ENCODE measurements at places on chromosomes 6 and 20.
A peak's percentile ranks its signal among the peaks of the same experiment; 100 is the strongest.

GRCh38 chr6:44701637-44702101 is 314.2 kb downstream of the CDC5L start:
- DNase-seq, result no peak

DNA sequence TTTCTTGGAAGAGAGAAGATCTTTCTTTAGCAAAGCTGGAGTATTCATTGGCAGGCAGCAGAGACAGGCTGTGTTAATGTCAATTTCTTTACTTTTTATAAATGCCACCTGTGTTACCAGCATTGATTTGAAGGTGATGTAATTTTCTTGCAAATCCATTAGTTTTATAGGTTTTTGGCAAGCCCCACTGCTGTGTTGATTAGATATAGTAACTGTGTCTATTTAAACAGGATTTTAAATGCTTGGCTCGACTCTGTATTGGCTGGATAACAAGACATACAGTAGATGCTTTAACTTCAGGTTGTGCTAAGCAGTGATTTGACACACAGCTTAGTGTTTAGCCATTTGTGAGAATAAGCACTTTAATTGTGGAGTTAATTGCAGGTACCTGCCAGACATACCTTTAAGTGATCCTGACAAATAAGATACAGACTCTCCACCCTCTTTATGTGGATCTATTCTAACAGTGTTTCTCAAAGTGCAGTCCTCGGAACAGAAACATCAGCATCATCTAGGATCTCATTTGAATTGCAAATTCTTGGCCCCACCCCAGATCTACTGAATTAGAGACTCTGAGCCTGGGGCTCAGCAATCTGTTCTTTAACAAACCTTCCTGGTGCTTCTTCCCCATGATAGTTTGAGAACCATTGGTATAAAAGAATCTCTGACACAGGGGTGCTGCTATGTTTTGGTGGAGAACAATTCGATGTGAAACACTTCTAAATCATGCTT is 397.5 kb downstream of the HDGFL1 start:
- no peak for DNase-seq

GRCh38 chr20:52003415-52003814 is 188.2 kb downstream of the ZFP64 start:
- DNase-seq, result no peak

DNA sequence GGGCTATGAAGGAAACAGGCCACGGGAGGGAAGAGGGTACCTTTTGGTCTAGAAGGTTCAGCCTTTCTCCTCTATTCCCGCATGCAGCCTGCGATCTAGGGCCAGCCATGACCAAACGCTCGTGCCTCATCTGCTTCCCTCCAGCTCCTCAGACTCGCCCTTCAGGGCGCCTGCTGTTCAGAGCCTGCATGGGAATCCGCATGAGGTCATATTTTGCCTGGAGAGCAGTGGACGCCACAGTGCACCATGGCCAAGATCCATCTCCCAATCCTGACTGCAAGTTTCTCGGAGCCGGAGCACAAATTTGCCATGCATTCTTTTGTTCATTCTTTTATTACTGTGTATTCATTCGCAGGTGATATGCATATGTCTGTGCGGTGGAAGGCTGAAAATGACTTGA is 608.1 kb downstream of the QKI start:
- DNase-seq, result no peak

GRCh38 chr20:49030954-49031619 is 15.0 kb upstream of the CSE1L start:
- DNase-seq, result no peak

GRCh38 chr6:168104636-168105035 is 25.6 kb upstream of the FRMD1 start:
- DNase-seq, result no peak

- no peak for DNase-seq
Measured at GRCh38 chr6:122717350-122717749, 62.2 kb upstream of the FABP7 start.

DNA sequence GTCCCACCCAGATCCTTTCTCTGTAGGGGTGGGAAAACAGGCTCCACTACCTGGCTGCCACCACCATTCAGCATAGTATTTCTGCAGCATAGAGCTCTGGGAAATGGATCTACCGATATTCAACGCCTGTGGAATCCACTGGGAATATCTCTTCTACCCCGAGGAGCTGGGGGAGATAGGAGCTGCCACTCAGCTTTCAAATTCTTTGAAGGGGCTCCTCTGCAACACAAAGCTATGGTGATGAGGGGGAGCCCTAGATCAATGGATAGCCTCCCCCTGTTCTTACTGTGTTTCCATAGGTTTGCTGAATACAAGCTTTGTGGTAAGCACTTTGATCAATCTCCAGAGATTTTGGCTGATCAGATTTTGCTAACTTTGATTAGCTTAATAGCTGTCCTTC is 12.9 kb downstream of the FAM50B start:
- DNase-seq, result no peak

DNA sequence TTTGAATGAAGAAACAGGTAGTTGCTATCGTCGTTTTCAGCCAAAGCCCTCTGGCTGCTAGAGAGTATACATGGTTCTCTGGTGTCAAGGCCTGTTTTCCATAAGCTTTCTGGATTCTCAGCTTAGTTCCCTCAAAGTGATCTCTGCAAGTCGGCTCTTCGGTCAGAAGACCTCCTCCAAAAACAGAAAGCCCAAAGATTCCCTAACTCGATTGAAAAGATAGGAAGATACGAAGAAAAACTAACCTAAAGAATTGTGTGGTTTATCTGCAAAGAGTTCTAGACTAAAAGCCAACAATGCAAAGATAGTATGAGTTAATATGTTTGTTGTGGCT is 545 bp upstream of the ASCC3 start:
- no peak for DNase-seq

GRCh38 chr20:15544742-15545141 is 1028.5 kb downstream of the KIF16B start:
- DNase-seq, result no peak

DNA sequence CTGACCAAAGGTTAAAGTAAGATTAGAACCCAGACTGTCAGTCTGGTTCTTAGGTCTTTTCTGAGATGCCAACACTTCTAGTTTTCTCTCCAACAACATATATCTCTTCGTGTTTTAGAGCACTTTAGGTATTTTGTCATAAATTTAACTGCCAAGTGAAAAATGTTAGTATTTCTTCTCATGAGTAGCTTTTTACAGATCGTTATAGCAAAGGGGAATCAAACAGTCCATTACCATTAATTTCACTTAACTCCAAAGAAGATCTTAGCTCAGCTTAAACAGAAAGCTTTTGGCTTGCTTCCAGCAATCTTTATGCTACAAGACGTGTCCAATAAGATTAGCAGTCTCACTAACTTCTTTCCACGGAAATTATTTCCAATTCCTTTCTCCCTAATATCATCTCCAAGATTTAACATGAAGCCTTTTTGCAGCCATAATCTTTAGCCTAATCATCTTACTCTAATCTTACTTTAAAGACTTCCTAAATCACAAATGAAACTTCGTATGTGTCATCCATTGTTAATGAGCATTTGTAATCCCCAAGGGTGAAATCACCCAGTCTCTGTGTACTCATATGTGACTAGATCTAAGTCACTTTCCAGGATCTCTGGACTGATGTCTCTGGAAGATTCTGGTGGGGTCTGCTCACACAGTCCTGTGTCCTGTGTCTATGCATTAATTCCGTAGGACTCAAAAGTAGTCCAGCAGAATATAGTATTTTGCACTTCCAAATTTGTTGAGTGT is 38.7 kb downstream of the MOXD1 start:
- no peak for DNase-seq

DNA sequence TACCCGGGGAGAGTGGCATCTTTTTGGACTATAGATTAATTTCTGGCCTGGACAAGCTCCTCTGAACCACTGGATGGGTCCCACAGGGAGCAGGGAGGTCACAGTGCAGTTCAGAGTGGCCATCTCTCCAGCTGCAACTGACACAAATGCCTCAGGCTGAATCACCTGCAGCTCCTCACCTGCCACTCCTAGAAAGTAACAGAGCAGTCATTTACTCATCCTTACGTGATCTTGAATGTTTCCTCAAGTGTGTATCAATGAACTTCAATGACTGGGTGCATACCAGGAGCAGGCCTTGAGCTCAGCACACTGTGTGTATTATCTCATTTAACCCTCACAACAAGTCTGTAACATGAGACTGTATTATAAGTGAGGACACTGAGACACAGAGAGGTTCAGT is 40.0 kb upstream of the SIRPG start:
- no peak for DNase-seq

DNA sequence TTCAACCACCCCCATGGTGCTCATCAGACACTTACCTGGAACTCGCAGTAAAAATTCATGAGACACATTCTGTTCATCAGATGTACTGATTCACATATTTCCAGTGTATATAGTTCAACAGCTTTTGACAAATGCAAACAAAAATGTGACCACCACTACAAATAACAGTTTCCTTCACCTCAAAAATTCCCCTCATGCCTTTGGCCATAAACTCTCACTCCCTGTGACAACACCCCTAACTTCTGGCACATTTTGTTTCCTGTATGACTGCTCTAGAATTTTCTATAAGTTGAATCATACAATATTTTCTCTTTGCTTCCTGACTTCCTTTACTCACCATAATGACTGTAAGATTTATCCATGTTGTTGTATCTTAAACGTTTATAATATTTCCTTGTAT is 63.7 kb downstream of the C6orf118 start:
- no peak for DNase-seq

DNA sequence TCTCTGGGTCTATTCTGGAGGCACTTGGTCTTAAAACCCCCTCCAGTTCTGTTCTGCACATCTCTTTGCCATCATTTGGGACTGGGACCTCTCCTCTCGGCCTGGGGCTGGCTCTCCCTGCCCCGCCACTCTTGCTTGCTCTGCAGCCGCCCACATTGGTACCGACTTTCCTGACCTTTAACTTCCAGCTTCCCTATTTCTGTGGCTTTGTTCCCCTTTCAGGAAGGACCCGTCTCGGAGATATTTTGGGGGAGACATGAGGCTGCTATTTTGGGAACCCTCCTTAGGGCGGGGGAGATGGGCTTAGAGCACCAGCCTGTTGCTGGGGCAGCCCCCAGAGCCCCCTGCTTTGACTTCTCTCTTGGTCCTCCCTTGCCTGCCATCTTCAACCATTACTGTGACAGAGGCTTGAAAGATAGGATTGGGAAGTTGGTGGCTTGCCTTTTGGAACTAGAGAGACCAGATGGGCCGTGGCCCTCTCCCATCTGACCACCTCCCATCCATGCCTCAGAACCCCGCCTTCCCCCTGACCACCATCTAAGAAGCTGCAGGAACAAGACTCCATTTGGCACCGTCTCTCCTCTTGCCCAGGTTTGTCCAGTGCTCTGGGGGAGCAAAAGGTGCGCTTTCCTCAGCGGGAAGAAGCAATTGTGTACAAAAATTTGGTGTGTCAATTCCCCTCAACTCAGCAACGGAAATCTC is 914 bp downstream of the TREM2 start:
- DNase-seq, result no peak

GRCh38 chr6:88882536-88882935 is 80.9 kb downstream of the RNGTT start:
- no peak for DNase-seq

- DNase-seq, result no peak
Measured at GRCh38 chr6:13989496-13990144, 64.9 kb downstream of the RNF182 start.

DNA sequence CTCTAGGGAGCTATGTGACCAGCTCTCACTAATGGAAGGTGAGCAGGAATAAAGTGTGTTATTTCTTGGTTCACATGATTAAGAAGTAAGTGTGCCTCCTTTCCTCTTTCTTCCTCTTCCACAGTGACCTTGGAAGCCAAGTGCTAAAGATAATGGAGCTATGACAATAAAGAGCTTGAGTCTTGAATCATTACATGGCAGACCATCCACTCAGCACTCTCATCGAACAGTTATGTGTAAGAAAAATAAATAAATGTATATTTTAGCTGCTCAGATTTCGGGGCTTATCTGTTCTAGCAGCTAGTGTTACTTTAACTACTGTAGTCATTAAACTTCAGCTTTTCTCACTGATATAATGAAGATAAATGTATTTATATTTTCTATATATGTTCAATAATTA is 72.9 kb downstream of the HDGFL1 start:
- DNase-seq, result no peak

DNA sequence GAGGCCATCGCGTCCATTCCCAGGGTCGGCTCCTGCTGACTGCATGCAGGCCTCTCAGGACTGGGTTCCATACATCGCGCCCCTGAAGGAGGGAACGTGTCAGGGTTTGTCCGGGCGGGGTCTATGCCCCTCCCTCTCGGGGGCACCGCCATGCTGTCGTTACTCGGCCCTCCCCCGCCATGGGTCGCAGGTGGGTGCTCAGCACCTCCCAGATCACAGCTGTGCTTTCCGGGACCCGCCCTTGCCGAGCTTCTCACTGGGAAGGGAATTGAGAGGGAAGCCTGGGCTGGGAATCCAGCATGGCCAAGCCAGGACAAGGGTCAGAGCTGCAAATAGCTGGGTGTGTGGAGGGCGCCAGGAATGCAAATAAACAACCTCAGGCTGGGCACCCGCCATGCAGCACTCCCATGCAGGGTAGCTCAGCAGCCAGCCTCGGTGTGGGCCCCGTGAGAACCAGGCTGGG is at the start of gene FRMD1:
FRMD1 (minus strand) TSS at position 270 of the 463 bp plus-strand sequence; CDS start at position 152, 118 bp downstream.
- no peak for DNase-seq

GRCh38 chr6:150251566-150252186 is 108.8 kb downstream of the PPP1R14C start:
- no peak for DNase-seq

GRCh38 chr6:142323377-142323776 is 21.6 kb downstream of the ADGRG6 start:
- DNase-seq, result no peak

DNA sequence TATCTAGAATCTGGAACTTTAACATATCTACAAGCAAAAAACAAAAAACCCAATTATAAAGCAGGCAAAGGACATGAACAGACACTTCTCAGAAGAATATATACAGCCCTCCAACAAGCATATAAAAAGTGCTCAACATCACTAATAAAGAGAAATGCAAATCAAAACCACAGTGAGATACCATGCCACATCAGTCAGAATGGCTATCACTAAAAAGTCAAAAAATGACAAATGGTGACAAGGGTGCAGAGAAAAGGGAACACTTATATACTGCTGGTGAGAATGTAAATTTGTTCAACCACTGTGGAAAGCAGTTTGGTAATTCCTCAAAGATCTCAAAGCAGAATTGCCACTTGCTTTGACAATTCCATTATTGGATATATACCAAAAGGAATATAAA is 215.0 kb upstream of the EYS start:
- no peak for DNase-seq

- DNase-seq, result no peak
Measured at GRCh38 chr6:168294901-168295300, 24.7 kb downstream of the DACT2 start.

- peak; percentile 24 for DNase-seq
Measured at GRCh38 chr20:34037121-34037520, 43.4 kb downstream of the RALY start.

- DNase-seq, result no peak
Measured at GRCh38 chr20:12788632-12789299, 220.0 kb upstream of the SPTLC3 start.

Measured in natural killer cell (primary cell).